NB4 (cell line): ENCODE measurements at places on chromosomes 1 and 21.

DNA sequence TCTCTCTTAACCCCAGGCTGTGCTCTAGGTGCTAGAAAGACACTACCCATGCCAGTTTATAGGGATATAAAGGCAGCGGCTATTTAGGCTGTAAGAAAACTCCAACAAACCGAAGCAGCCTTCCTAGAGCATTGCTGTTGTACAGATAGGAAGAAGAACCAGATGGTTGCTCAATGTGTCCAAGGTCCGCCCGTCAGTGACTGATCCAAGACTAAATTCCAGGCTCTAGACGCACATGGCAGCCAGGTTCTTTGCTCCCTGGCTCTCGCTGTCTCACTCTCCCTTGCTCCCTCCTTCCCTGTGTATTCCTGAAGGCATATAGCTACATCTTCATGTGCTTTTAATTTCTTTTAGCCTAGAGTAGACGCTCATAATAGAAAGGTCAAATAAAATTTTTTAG, 303.4 kb downstream of the KIF26B start:
- DNase-seq, result no peak

DNA sequence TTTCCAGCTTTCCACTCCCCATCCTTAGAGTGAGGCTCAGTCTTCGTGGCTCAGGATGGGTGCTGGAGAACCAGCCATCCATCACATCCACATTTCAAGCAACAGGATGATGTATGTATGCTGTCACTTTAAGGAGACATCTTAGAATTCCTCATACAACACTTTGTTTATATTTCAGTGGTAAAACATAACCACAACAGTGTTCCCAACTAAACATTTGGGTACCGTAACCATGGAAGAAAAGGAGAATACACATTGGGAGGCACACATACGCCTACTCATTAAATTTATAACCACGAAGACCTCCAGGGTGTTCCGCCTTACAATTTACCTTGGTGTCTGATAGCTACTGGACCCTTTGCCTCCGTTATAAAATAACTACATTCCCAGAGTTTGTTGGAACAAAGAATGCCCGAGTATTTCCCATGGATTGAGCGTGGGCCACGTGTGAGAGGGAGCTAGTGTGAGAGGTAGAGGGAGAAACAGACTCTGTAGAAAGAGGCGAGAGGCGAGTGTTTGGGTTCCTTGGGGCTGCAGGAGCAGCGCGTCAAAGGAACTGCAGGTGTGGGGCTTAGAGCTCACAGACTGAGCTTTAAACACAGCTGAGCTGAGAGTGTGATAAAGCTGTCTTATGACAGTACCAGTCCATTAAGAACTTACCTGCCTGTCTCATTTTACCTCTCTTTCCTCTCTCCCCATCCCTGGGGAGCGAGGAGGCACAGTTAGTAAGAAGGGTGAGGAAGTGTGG, 111.5 kb upstream of the USP24 start:
- no peak for DNase-seq

GRCh38 chr1:44642255-44642654, 32.0 kb downstream of the TMEM53 start:
- no peak for DNase-seq

DNA sequence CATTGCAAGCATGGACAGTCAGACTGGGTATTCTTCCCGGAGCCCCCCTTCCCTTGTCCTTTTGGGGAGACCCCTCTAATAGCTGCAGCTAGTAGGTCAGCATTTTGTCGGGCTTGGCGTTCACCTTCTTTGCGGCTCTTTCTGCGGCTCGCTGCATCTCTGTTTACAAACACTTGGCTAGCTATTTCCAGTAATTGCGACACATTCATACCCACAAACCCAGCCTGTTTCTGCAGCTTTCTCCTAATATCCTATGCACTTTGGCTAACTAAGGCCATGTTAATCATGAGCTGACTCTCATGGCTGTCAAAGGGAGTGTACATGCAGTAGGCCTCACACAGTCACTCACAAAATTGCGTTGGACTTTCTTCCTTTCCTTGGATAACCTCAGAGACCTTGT, 716.4 kb downstream of the AMY1C start:
- DNase-seq, result no peak

DNA sequence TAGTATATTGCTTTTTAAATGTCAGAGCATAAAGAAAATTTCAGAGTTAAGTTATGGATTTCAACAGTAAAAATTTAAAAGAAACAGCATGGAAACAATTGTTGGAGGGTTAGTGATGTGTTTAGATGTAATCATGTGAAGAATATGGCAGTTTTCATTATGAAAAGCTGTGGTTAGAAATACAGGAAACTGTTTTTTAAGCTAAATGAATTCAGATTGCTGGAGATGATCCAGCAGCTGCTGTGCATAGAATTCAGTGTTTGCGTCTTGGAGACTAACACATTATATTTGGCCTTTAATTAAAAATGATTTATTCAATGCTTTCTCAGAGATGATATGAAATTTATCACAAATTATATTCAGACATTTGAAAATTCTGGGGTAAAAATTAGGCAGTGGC, 273.6 kb upstream of the LRRC7 start:
- no peak for DNase-seq

- no peak for DNase-seq
Measured at GRCh38 chr1:84283381-84283780, 18.1 kb upstream of the SAMD13 start.

- DNase-seq, result no peak
Measured at GRCh38 chr1:221316491-221317056, 425.3 kb downstream of the DUSP10 start.
